NCI-H187 (cell line): ENCODE measurements at places on chromosomes 5 and 9.

GRCh38 chr9:129322022-129322621 lies 144.1 kb upstream of the IER5L start:
- DNase-seq: no peak

DNA sequence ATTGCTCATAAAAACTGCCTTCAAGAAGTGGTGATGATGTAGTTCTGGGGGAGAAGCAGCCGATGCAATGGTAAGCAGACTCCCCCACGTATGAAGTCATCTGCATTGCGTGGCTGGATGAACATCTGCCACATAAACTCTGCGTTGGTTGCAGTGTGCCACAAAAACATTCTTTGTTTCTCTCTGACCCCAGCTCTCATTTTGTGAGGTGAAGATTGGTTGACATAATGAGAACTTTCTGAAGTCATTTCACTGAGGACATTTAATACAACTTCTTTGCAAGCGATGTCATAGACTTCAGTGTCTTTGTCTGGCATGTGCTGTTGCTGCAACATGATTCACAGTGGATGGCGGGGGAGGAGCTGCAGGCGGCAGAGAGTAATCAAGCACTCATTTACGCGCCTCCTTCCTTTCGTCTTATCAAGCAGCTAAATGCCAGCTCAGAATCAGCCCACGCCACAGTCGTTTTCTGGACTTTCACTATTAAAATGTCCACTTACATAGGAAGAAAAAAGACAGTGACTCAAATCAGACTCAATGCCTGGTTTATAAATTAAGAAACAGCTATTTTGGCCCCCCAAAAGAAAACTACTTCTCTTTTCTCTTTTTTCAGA lies 91.5 kb upstream of the NFIL3 start:
- DNase-seq: no peak

GRCh38 chr9:99745085-99745484 lies 76.6 kb upstream of the NR4A3 start:
- no peak for DNase-seq

DNA sequence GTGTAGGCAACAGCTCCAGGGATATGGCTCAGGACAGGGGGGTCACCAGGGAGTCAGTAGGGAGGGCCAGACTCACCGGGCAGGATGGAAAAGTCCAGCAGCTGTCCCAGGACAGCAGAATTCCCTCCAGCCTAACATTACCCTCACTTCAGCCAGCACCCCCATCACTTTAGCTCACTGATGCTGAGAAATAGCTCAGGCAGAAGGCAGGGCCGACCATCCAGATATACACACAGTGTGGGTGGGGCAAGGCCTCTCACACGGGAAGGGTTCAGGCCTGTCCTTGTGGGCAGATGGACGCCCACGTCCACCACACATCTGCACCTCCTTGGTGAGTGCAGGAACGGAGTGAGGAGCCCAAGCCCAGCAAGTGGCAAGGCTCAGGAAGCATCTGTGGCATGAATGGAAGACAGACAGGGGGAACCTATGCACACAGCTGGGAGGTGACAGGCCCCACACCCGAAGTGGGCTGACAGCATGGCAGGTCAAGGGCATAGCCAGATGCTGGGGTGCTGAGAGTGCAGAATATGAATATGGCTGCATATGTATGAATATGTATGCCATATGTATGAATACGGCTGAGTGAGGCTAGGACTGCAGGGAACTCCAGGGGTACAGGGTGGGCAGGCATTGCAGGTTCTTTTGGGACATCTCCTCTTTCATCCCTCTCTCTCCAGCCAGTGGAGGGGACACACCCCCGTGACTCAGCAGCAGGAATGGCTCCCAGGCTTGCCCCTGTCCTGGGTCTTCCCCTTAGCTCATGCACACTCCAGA lies 17.0 kb downstream of the BICD2 start:
- DNase-seq: no peak

- no peak for DNase-seq
Measured at GRCh38 chr5:2110137-2110933, 227.6 kb upstream of the IRX4 start.

DNA sequence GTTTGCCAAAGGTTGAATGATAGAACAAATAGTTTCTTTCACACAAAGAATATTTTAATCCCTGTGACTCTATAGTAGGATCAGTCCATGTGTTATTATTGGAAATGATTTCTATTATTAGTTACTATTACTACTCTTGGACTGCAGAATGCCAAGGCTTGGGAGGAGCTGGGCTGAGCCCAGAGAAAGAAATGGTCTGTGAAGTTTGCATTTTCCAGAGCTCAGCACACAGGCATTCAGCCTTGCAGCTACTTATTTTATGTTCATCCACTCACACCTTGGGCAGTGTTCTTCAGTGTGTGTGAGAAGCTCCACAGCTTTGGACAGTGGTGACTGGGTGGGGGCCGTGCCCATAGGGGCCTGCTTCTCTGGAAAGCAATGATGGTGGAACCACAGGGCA lies 583.1 kb downstream of the CCDC171 start:
- no peak for DNase-seq

GRCh38 chr9:107423540-107423939 lies 66.0 kb downstream of the KLF4 start:
- no peak for DNase-seq

DNA sequence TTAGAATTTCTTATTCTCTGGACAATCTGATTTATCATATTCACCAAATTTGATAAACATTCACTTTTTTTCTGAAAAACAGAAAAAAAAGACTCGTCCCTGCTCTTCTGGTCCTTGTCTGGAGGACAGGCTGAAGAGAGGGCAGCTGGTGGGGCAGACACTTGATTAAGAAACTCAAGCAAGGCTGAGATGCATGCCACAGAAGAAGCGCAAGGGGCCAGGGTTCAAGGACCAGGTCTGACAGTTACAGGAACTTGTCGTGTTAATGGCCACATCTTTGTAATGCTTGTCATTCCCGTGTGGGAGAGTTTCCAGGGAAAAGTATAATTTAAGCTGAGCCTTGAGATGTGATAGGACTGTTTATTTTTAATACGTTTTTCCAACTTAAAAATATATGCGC lies 40.6 kb upstream of the SHB start:
- DNase-seq: no peak
